Tibial nerve (tissue), 4 donors: ENCODE measurements at places on chromosomes 13 and 19. TPM values are rescaled to one million over a fixed set of nuclear protein-coding genes. Genes with fewer than 3 reads are reported as not detected.

RHPN2 gene
- 9.6 TPM for total RNA-seq

DNA sequence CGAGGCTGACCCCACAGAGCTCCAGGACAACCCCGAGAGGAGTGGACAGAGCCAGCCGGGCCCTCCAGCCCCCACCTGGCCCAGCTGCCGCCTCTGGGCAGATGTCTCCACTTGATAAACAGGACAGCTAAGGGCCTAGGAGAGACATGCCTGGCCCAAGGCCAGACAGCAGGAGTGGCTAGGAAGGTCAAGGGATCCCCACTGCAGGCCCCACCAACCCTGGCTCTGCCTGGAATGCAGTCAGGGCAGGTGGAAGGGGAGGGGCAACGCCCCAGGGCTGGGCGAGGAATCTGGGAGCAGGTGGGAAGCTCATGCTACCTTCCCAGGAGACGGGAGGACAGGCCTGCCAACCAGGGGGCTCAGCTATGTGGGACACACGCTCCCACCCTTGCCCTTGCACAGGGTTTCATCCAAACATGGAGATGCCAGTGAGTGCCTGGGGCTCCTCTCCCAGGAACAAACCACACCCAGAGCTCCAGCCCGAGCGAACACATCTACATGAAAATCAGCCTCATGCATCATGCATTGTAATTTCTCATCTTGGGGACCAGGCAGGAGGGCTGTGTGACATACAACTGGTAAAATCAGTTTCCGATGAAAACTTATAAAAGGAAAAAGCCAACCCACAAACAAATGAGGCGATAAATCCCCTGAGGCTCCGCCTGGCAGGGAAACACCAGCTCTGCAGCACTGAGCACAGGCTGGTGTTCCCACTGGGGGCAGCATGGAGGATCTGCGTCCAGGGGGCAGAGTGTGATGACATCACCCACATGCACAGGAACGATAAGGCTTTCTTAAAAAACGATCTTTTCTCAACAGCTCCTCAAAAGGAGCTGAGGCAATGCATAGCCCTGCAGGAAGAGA is 25.0 kb downstream of the SH3GL1 start:
- H3K27me3 ChIP-seq: no peaks in the 10 kb centered on the region
- H3K36me3 ChIP-seq: no peaks in the 10 kb centered on the region
- DNase-seq: no peak
- peaks cover 100% of the 10 kb centered on the region for H3K4me1 ChIP-seq

DNA sequence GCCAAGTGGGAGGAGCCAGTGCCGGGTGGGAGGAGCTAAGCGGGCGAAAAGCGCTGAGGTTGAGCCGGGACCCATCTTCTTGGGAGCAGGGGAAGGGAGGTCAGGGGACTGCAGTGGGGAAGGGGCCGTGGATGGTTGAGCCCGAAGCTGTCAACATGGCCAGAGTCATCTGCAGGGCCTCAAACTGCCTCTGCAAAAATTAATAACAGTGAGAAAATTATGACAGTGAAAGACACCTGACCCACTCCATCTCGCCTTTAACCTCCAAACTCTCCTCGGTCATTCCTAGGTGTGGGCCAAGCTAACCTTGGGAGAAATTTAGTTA is 30.1 kb downstream of the ZNF557 start:
- peaks cover 6% of the 10 kb centered on the region for H3K4me1 ChIP-seq
- H3K27me3 ChIP-seq: no peaks in the 10 kb centered on the region
- peak overlapping the region; percentile 80 for H3K27ac ChIP-seq
- DNase-seq: no peak
- peak overlapping the region; percentile 67 for H3K4me3 ChIP-seq

SPTBN4 gene
- 20.3 TPM for total RNA-seq

MUC16 gene
- total RNA-seq: not detected

- H3K4me1 ChIP-seq: no peaks in the 10 kb centered on the region
- no peaks in the 10 kb centered on the region for H3K36me3 ChIP-seq
- DNase-seq: no peak
- no peaks in the 10 kb centered on the region for H3K27me3 ChIP-seq
Measured at GRCh38 chr13:94917824-94918223, 205.5 kb upstream of the SOX21 start.

DNA sequence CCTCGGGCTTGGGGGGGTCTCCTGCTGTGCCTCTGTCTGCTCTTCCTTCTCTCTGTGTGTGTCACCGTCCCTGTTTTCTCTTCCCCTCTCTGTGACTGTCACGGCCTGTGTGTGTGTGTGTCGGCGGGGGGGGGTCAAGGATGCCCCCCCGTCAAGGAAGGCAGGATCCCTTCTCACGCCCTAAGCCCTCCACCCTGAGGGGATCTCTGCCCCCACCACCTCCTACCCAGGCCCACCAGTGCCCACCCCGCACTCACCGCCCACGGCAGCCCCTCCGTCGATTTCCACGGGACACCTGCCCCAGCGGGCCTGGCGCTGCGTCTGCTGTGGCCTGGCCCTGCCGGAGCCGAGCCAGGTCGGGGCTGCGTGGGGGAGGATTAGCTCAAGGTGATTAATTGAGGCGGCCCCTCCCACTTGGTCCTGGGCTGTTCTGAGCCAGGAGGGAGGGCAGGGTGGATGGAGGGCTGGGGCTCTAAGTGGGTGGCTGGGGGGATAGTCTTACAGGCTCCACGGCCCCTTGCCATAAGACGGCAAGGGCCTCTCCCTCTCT is at the start of gene RAX2:
Gene RAX2 (minus strand): TSS at position 323 of the 550 bp plus-strand sequence. CDS start 486 bp downstream, outside the sequence.
- no peaks in the 10 kb centered on the region for H3K27me3 ChIP-seq
- peaks cover 3% of the 10 kb centered on the region for H3K36me3 ChIP-seq
- no peak within 1 kb of the TSS for H3K4me3 ChIP-seq
- H3K4me1 ChIP-seq: no peaks in the 10 kb centered on the region

RETN gene
- not detected for total RNA-seq

GRCh38 chr13:34842466-34842865 is 99.6 kb upstream of the NBEA start:
- H3K36me3 ChIP-seq: no peaks in the 10 kb centered on the region
- H3K4me3 ChIP-seq: no peak overlapping the region
- H3K4me1 ChIP-seq: no peaks in the 10 kb centered on the region
- DNase-seq: no peak
- no peak overlapping the region for H3K27ac ChIP-seq

SGCG gene
- 1.1 TPM for total RNA-seq

- no peak overlapping the region for H3K4me3 ChIP-seq
- H3K36me3 ChIP-seq: no peaks in the 10 kb centered on the region
- no peaks in the 10 kb centered on the region for H3K4me1 ChIP-seq
- no peaks in the 10 kb centered on the region for H3K27me3 ChIP-seq
Measured at GRCh38 chr19:14021474-14021873, 6.5 kb upstream of the RLN3 start.

TMTC4 gene
- 12.5 TPM for total RNA-seq

PDE4A gene
- total RNA-seq: 8.7 TPM

DNA sequence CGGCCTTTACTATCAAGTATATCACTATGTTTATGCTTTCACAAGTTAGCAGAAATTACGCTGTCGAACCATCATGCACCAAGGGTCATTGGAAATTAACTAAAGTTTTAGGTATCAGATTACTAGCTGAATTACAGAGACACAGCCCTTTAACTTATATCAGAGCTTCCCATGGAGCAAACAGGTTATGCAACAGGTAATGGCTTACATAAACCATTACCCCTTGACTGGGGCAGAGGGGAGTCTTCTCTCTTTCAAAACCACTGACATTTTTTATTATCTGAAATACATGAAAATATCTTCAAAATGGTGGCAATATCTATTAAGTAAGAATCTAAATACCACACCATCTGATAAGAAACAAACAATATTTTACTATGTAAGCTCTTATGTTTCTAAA is 1692.9 kb upstream of the SLC10A2 start:
- H3K4me1 ChIP-seq: no peaks in the 10 kb centered on the region
- H3K4me3 ChIP-seq: no peak overlapping the region
- no peaks in the 10 kb centered on the region for H3K36me3 ChIP-seq
- DNase-seq: no peak
- no peaks in the 10 kb centered on the region for H3K27me3 ChIP-seq

GRCh38 chr19:7734220-7735203 is 2.6 kb upstream of the CLEC4G start:
- no peaks in the 10 kb centered on the region for H3K36me3 ChIP-seq
- no peak overlapping the region for H3K27ac ChIP-seq
- H3K4me1 ChIP-seq: no peaks in the 10 kb centered on the region
